Left lung (tissue), 14 donors: ENCODE measurements at places on chromosomes 11 and 22. TPM values are rescaled to one million over a fixed set of nuclear protein-coding genes. Genes with fewer than 3 reads are reported as not detected.

The WEE1 gene
- polyA plus RNA-seq = 70.6 TPM

The SYT12 gene
- polyA plus RNA-seq = 0.10 TPM

The POTEH gene
- not detected for polyA plus RNA-seq

The TSPAN32 gene
- 4.3 TPM for polyA plus RNA-seq

The MUC2 gene
- 0.03 TPM for polyA plus RNA-seq

The OR52H1 gene
- polyA plus RNA-seq = not detected

The SLC35C1 gene
- polyA plus RNA-seq = 6.6 TPM

The KCNK4 gene
- polyA plus RNA-seq = 0.11 TPM

- H3K4me1 ChIP-seq = no peaks in the 10 kb centered on the region
- H3K27ac ChIP-seq = no peak overlapping the region
- no peaks in the 10 kb centered on the region for H3K36me3 ChIP-seq
- H3K4me3 ChIP-seq = no peak overlapping the region
- no peak for DNase-seq
- no peaks in the 10 kb centered on the region for H3K27me3 ChIP-seq
Measured at GRCh38 chr11:22449441-22449840, 111.3 kb downstream of the SLC17A6 start.

DNA sequence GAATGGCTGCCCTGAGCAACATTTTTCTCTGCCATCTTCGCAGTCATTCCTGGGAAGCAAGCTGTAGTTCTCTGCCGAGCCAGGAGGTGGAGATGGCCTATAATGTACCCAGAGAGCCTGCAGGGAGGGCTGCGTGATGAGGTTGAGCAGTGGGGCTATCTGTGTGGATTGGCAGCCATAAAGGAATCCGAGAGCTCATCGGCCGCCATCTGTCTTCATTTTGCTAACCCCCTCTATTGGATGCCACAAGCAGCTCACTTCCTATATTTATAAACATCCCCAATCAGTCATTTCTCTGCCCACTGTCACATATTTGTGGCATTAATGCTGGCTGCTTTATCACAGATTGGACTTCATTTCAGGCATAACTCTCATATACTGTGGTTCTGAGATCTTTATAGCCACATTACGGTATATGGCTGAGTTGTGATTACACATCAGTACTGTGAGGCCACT lies 209.5 kb downstream of the NTM start:
- no peaks in the 10 kb centered on the region for H3K27me3 ChIP-seq
- H3K27ac ChIP-seq = no peak overlapping the region
- no peaks in the 10 kb centered on the region for H3K36me3 ChIP-seq
- no peak overlapping the region for H3K4me3 ChIP-seq
- no peaks in the 10 kb centered on the region for H3K4me1 ChIP-seq

- H3K36me3 ChIP-seq = no peaks in the 10 kb centered on the region
- no peaks in the 10 kb centered on the region for H3K27me3 ChIP-seq
- H3K4me3 ChIP-seq = no peak overlapping the region
- no peaks in the 10 kb centered on the region for H3K4me1 ChIP-seq
Measured at GRCh38 chr11:82195283-82195682, 538.4 kb downstream of the FAM181B start.

DNA sequence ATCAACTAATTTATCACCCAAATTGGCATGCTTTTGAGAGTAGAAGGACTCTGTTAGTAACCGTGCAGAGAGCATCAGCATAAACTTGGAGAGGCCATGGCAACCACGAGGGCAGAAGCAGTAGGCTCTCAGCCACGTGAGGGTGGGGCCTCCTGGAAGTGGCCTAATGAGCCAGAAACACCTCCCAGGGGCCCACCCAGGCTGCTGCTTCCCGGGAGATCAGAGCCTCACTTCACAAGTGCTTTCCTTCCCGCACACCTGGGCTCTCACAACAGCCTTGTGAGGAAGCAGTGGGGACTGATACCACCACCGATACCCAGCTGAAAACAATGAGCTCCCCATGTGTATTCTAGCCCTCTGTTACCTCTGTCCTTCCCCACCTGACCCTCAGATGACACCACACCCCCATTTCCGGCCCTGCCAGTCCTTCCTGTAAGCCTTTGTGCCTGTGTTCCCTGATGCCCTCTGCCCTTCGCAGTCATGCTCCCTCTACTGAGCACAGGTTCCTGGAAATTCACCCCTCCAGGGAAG lies 17.0 kb downstream of the TRIM29 start:
- H3K27ac ChIP-seq = no peak overlapping the region
- no peaks in the 10 kb centered on the region for H3K4me1 ChIP-seq
- H3K36me3 ChIP-seq = no peaks in the 10 kb centered on the region
- no peaks in the 10 kb centered on the region for H3K27me3 ChIP-seq
- no peak overlapping the region for H3K4me3 ChIP-seq

DNA sequence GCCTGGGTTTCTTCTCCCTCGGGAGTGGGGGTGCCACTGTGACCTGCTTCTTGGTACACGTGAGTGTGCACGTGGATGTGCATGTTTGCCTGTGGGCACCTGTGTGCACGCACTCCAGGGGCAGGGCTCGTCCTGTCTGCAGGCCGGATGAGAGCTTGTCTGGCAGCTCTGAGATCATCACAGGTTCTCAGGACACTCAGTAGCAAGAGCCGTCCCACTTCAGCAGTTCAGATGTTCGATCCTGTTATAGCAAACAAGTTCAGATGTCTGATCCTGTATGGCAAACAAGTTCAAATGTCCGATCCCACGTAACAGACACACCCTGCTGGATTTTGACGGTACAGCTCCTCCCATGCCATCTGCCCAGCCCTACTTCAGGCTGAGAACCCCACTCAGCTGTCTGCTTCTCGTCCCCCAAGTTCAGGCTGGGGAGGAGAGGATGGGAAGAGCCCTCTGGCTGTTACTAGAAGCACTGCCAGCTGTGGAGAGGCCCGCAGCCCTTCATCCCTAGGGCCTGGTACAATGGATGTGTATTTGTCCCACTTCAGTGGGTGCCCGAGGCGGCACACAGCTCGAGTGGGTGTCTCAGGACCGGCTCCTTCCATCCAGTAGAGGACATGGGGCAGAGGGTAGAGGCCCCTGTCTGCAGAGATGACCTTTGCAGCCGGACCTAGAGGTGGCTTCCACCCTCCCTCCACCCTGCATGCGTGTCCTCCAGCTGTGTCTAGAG lies 1126.9 kb downstream of the BRD1 start:
- H3K4me3 ChIP-seq = no peak overlapping the region
- H3K36me3 ChIP-seq = no peaks in the 10 kb centered on the region
- no peaks in the 10 kb centered on the region for H3K27me3 ChIP-seq
- H3K4me1 ChIP-seq = no peaks in the 10 kb centered on the region
- H3K27ac ChIP-seq = no peak overlapping the region

GRCh38 chr11:126465573-126466188 lies 110.2 kb downstream of the ST3GAL4 start:
- H3K27me3 ChIP-seq = no peaks in the 10 kb centered on the region
- H3K4me1 ChIP-seq = peaks cover 52% of the 10 kb centered on the region
- H3K27ac ChIP-seq = no peak overlapping the region
- H3K4me3 ChIP-seq = no peak overlapping the region

- peaks cover 28% of the 10 kb centered on the region for H3K27me3 ChIP-seq
- peak; percentile 93 for DNase-seq
Measured at GRCh38 chr11:61747192-61747966, 5.1 kb upstream of the MYRF start.

GRCh38 chr22:50313021-50313420 lies 5.6 kb upstream of the PLXNB2 start:
- peaks cover 4% of the 10 kb centered on the region for H3K27me3 ChIP-seq
- H3K27ac ChIP-seq = no peak overlapping the region
- no peak overlapping the region for H3K4me3 ChIP-seq
- no peaks in the 10 kb centered on the region for H3K36me3 ChIP-seq
- H3K4me1 ChIP-seq = peaks cover 18% of the 10 kb centered on the region

- H3K27ac ChIP-seq = no peak overlapping the region
- H3K4me3 ChIP-seq = no peak overlapping the region
- H3K36me3 ChIP-seq = no peaks in the 10 kb centered on the region
Measured at GRCh38 chr11:128929468-128929867, 13.2 kb downstream of the TP53AIP1 start.

- no peaks in the 10 kb centered on the region for H3K36me3 ChIP-seq
- peaks cover 3% of the 10 kb centered on the region for H3K4me1 ChIP-seq
- no peak for DNase-seq
- H3K27ac ChIP-seq = no peak overlapping the region
Measured at GRCh38 chr11:73196576-73196975, 21.5 kb upstream of the P2RY2 start.

DNA sequence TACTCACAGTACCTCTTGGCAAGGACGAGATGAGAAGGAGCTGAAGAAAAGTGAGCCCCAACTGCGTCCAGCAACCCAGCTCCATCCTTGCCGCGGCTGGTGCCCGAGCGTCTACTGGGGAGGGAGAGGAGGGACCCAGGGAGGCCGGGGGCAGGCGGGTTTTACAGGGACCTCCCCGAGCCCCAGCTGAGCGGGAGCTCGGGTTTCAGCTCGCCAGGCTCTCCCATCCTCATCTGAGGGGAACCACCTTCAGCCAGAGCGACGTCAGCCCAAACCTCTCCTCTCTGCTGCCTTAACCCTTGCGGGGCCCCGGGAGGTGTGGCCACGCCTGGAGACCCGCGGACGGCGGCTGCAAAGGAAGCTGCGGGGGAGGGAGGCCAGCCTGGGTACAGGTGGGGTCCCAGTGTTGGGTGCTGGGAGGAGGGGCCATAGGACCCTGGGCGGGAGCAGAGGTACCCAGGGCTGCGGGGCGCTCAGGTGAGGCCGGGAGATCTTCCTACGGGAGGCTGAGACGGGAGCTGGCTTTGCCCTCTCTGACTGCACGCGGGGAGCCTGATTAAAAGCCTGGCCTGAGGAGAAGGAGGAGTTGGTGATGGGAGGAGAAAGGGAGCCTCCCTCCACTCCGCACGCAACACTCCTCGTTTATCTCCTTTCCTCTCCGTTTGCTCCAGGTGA lies at the start of gene PAMR1:
PAMR1 (minus strand) TSS at position 116 of the 675 bp plus-strand sequence; CDS start at position 85, 31 bp downstream.
- no peak within 1 kb of the TSS for H3K27ac ChIP-seq
- H3K36me3 ChIP-seq = no peaks in the 10 kb centered on the region
- no peak within 1 kb of the TSS for H3K4me3 ChIP-seq

- peak overlapping the region; percentile 91 for H3K4me3 ChIP-seq
- H3K36me3 ChIP-seq = no peaks in the 10 kb centered on the region
- peak overlapping the region; percentile 82 for H3K27ac ChIP-seq
Measured at GRCh38 chr11:9313648-9314290, 624 bp downstream of the TMEM41B start.

- peaks cover 12% of the 10 kb centered on the region for H3K4me1 ChIP-seq
- H3K27me3 ChIP-seq = no peaks in the 10 kb centered on the region
- peak; percentile 59 for DNase-seq
Measured at GRCh38 chr22:46777609-46777970, 15.1 kb downstream of the TBC1D22A start.

GRCh38 chr11:130055617-130056016 lies 14.1 kb upstream of the APLP2 start:
- H3K27me3 ChIP-seq = peaks cover 6% of the 10 kb centered on the region
- H3K4me3 ChIP-seq = no peak overlapping the region
- no peak overlapping the region for H3K27ac ChIP-seq
- H3K36me3 ChIP-seq = no peaks in the 10 kb centered on the region

GRCh38 chr11:101128571-101129202 lies 926 bp downstream of the PGR start:
- H3K4me3 ChIP-seq = peak overlapping the region; percentile 43
- no peak for DNase-seq
- H3K27ac ChIP-seq = peak overlapping the region; percentile 76
- H3K36me3 ChIP-seq = no peaks in the 10 kb centered on the region
- peaks cover 7% of the 10 kb centered on the region for H3K4me1 ChIP-seq
- peaks cover 39% of the 10 kb centered on the region for H3K27me3 ChIP-seq

GRCh38 chr11:1559111-1559951 lies 12.7 kb downstream of the DUSP8 start:
- peak overlapping the region; percentile 76 for H3K27ac ChIP-seq
- H3K27me3 ChIP-seq = no peaks in the 10 kb centered on the region
- H3K4me3 ChIP-seq = peak overlapping the region; percentile 22
- DNase-seq = no peak

DNA sequence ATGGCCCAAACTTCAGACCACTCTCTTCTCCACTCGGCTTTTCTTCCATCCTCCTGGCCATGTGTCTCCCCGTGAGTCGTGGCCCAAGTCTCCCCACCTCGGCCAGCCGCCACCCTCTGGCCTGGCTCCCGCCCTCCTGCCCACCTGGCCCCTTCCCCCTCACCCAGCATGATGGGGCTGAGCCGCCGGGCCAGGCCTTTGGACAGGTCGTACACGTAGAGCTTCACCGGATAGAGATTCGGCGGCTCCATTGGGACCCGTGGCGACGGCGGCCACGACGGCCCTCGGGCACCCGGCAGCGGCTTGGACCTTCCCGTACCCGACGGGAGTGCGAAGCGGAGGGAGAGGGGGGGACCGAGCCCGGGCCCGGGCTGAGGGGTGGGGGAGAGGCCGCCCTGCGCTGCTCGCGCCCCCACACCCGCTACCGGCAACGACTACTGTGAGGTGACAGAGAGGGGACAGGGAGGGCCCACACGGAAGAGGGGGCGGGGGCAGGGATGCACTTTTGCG lies at the start of gene DESI1:
DESI1 (minus strand) TSS at position 455 of the 510 bp plus-strand sequence; CDS start at position 251, 204 bp downstream.
- no peaks in the 10 kb centered on the region for H3K27me3 ChIP-seq
- peaks cover 35% of the 10 kb centered on the region for H3K36me3 ChIP-seq
- H3K4me3 ChIP-seq = peak within 1 kb of the TSS; percentile 96
- peaks cover 50% of the 10 kb centered on the region for H3K4me1 ChIP-seq

DNA sequence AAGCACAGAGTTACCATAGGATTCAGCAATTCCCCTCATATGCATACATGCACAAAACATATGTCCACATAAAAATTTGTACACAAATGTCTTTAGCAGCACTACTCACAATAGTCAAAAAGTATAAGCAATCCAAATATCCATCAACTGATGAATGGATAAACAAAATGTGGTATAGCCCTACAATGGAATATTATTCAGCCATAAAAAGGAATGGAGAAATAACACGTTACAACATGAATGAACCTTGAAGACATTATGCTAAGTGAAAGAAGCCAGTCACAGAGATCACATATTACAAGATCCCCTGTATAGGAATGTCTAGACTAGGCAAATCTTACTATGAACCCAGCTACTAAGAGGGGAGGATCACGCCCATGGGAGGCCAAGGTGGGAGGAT lies 7.2 kb downstream of the PRR14L start:
- H3K4me3 ChIP-seq = no peak overlapping the region
- H3K4me1 ChIP-seq = peaks cover 4% of the 10 kb centered on the region
- DNase-seq = no peak
- H3K27me3 ChIP-seq = no peaks in the 10 kb centered on the region
- no peak overlapping the region for H3K27ac ChIP-seq

- no peak for DNase-seq
- H3K27ac ChIP-seq = no peak overlapping the region
- no peaks in the 10 kb centered on the region for H3K27me3 ChIP-seq
- no peak overlapping the region for H3K4me3 ChIP-seq
- no peaks in the 10 kb centered on the region for H3K4me1 ChIP-seq
Measured at GRCh38 chr11:111452817-111453552, 59.2 kb downstream of the BTG4 start.

GRCh38 chr11:24298146-24298545 lies 198.7 kb upstream of the LUZP2 start:
- no peaks in the 10 kb centered on the region for H3K36me3 ChIP-seq
- DNase-seq = no peak
- H3K4me3 ChIP-seq = no peak overlapping the region
- no peaks in the 10 kb centered on the region for H3K4me1 ChIP-seq
- no peaks in the 10 kb centered on the region for H3K27me3 ChIP-seq

GRCh38 chr11:64536997-64537396 lies 54.0 kb upstream of the SLC22A12 start:
- no peak overlapping the region for H3K27ac ChIP-seq
- H3K36me3 ChIP-seq = no peaks in the 10 kb centered on the region
- H3K27me3 ChIP-seq = no peaks in the 10 kb centered on the region
- H3K4me3 ChIP-seq = no peak overlapping the region
- DNase-seq = no peak
